ENCODE measurements at places on chromosomes 13 and 19.

DNA sequence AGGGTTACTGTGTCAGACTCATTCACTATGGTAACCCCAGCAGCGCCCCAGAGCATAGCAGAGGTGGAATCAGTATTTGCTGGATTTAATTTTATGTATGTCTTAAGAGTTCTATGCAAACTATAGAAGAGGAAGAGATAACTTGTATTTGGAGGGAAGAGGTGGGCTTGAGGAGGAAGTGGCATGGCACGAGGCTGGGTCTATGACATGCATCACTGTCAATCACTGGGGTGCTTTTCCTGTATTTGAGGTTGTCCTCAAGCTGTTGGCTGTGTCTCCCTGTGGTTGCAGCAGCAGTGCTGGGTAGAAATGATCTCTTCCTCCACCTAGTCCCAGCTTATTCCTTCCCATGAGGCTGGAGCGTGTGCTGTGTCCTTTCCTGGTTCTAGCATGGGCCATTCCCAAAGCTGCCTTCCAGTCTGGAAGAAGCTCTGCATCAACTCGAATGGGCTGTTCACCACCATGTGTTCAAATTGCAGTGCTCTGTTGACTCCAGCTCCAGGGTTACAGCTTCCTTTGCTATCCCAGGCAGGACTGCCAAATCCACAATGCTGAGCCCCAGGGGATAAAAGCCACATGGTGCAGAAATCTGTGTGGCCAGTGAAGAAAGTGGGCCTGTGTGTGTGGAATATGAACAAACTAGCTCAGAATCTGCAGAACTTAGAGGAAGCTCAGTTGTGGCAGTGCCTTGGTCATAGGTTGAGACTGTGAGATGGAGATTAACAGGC lies 73.1 kb upstream of the MTIF3 start:
- DNase-seq = no peak

GRCh38 chr13:35472323-35472881 lies 4.1 kb downstream of the MAB21L1 start:
- DNase-seq = no peak

GRCh38 chr19:42068361-42068755 lies 1.6 kb downstream of the GRIK5 start:
- DNase-seq = no peak

DNA sequence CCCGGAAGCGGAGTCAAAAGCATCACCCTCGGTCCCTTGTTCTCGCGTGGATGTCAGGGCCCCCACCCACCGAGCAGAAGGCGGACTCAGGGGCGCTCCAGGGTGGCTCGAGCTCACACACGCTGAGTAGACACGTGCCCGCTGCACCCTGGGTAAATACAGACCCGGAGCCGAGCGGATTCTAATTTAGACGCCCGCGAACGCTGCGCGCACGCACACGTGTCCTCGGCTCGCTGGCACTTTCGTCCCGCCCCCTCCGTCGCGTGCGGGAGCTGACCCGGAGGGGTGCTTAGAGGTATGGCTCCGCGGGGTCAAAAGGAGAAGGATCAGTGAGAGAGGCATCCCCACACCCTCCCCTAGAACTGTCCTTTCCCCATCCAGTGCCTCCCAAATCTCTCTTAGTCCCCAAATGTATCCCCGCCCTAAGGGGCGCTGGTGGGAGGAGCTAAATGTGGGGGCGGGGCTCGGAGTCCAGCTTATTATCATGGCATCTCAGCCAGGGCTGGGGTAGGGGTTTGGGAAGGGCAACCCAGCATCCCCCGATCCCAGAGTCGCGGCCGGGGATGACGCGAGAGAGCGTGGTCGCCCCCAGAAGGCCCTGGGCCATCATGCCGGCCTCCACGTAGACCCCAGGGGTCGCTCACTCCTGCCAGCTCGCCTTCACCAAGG lies 451 bp upstream of the ICAM5 start:
- DNase-seq = no peak

DNA sequence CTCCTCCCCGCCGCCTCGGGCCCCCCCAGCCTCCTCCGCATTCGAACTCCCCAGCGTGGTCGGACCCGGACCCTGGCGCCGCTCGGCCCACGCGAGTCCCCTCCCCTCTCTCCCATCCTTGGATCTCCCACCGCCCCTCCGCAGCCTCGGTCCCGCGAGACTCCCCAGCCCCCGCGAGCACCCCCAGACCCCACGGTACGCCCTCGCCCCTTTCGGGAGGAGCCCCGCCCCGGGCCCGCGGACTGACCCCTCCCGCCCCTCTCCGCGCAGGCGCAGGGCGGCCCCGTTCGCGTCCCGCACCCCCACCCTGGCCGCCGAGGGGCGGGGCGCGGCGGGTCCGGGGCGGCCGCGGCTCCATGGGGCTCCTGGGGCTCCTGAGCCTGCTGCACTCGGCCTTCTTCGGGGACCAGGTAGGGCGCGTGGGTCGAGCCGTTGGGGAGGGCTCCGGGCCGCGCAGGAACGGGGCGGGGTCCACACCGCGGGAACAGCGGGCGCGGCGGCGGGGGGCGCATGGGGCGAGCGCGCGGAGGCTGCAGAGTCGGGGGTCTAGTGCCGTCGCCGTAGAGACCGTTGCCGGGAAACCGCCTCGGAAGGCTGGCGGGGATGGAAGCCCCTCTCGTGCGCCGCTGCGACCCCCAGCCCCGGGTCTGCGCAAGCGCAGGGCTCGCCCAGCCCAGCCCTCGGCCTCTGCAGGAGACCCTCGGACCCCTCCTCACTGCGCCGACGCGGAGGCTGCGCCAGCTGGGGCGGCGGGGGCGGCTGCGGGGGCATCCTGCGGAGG lies 3.8 kb upstream of the APC2 start:
- no peak for DNase-seq

GRCh38 chr19:23512151-23512925 lies 117.1 kb upstream of the ZNF91 start:
- DNase-seq = no peak

GRCh38 chr13:95289020-95289444 lies 12.2 kb downstream of the ABCC4 start:
- no peak for DNase-seq

GRCh38 chr13:114144606-114145244 lies 12.3 kb upstream of the RASA3 start:
- no peak for DNase-seq

Measured in NCI-H510A (cell line).